ENCODE measurements at places on chromosomes 12 and 14.

- DNase-seq: peak; percentile 8
These were observed 44.0 kb downstream of the ARMH4 start for GRCh38 chr14:58107947-58108552.

- DNase-seq: peak; percentile 84
These were observed 518.7 kb downstream of the TMEM121 start for GRCh38 chr14:106044949-106045596.

- DNase-seq: no peak
These were observed 30.7 kb upstream of the HDAC7 start for GRCh38 chr12:47850153-47851084.

DNA sequence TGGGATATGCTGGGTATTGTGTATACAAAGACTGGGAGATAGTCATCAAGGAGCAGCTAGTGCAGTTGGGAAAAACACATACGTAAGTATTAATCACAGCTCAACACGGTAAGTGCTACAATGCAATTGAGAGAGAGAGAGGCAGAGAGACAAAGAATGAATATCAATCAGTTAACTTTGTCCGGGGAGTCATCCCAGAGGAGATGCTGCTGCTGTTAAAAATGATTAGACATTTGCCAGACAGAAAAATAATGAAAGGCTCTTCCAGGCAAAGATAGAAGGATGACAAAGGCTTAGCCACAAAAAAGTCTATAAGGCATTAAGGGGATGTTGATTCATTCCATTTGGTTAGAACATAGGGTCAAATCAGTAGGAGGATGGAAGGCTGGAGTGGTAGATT lies 45.1 kb downstream of the AKAP6 start:
- DNase-seq: no peak

DNA sequence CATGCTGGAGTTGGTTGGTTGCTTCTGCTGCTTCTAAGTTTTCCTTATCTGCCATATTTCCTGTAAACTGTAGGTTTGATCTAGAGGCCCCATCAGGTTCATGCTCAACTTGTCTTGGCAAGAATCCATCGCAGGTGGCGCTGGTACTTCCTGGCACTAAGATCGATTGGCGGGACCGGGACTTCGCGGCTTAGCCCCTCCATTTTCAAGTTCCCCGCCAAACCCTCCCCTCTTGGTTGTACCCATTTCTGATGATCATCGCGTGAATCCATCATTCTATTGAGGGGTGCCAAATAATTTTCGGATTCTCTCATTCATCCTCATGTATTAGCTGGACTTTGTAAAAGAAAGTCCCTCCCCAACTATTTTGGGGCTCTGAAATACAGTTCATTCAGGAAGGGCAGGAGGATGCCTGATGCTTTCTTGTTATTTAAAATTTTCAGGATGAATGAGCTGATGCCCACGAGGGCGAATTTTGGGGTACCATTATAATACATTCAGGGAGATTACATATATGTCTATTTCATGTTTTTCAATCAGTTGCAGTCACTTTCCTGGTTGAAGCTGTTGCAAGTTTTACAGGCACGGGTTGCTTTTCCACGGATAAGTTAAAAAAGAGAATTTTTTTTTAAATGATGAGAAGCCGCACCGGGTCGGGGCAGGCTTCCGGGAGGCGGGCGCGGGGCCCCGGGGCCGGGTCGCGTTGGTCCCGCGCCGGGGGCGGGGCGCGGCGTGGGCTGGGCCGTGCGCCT lies 395 bp upstream of the BRI3BP start:
- peak; percentile 79 for DNase-seq

GRCh38 chr12:110314308-110314707 lies 33.3 kb downstream of the ATP2A2 start:
- DNase-seq: no peak

DNA sequence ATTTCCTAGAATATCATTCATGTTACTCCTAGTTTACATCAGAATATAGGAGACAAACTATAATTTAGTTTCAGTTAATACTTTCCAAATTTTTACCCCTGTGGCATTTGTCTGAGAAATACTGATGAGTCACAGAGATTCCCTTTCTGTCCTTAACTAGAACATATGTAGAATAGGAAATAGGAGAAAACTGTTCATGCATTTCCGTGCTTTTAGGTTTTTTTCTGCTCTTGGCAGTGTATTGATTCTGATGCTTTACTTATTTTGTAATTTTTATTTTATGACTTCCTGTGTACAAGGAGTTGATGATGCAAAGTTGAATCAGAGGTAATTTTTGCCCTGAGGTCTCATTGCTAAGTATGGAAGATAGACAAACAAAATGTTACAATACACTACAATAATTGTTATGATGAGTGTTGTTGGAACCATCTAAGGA lies 23.0 kb downstream of the MNAT1 start:
- no peak for DNase-seq

- no peak for DNase-seq
These were observed 3.8 kb downstream of the SDSL start for GRCh38 chr12:113425960-113426453.
